ENCODE measurements at places on chromosomes 7 and 10. TPM values are rescaled to one million over a fixed set of nuclear protein-coding genes. Genes with fewer than 3 reads are reported as not detected.

The PRLHR gene
- total RNA-seq = not detected

The PRKAR2B gene
- 0.57 TPM for total RNA-seq

The IL6 gene
- total RNA-seq = 253 TPM

The NPC1L1 gene
- 0.12 TPM for total RNA-seq

The IDI2 gene
- total RNA-seq = not detected

- DNase-seq = no peak
Measured at GRCh38 chr10:61343796-61344195, 109.4 kb downstream of the TMEM26 start.

DNA sequence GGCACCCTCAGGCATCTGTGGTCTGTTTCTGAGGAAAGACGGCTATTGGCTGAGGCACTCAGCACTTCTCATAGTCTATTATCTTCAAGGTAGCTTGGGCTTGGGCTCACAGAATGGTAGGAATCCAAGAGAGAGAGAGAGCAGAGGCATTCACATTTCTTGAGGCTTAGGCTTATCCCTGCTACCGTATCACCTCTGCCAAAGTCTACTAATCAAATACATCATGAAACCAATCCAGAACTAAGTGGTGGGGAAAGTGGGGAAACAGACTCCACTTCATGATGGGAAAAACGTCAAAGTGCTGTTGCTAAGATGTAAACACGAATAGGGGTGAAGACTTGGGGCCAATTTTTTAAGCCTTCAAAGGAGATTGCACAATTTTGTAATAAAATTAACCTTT, 271.1 kb upstream of the SEMA3D start:
- DNase-seq = no peak

GRCh38 chr7:152674860-152675758, 832 bp downstream of the XRCC2 start:
- DNase-seq = no peak

Data from natural killer cell treated with Interleukin-12 subunit alpha and Interleukin-12 subunit beta and Interleukin-15 and Interleukin-18, amount 100 ng/mL, for 72 hours (primary cell).